GM12864 (cell line): ENCODE measurements at places on chromosomes 5 and 9.
A peak's percentile ranks its signal among the peaks of the same experiment; 100 is the strongest.

DNA sequence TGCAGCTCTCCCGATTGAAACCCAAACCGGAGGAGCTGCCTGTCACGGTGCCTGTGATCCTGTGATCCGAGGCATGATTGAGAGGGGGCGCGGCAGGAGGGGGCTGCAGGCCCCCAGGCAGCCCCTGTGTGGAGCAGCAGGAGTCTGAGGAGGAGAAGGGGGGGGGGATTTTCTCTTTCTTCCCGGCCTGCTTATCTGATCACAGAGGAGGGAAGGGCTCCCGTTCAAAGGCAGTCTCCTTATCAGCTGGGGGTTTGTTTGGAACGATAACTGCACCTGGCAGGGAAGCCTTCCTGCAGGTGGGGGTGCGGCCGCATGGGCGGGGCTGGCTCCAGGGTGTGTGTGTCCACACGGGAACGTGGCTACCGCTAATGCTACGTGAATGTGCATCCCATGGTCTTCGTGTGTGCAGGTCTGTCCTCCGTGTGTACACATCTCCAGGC lies 38.4 kb downstream of the LMX1B start:
- DNase-seq = no peak

DNA sequence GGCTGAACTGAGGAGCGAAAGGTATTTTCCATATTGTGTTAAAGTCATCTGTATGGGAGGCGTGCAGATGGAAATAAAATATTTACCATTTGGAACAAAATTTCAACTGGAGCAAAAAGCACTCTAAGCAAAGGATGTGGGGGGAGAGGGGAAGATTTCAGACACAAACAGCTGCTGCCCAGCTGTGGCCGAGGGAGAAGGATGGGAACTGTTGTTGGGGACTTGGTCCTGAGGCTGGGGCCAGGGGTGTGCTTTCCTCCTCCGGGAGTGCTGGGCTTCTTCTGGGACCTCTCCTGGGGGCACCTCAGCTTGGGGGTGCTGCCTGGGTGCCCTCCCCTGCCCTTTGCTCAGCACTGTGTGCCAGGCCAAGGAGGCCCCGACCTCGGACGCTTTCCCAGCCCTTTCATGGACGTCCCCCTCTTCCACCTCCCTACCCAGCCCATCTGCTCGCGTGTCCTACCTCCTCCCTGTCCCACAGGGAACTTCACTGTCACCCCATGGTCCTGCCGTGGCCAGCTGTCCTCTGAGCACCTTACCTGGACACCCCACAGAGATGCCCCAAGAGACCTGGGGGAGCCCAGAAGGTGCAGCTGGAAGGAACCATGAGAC lies 101.9 kb upstream of the COL5A1 start:
- DNase-seq = no peak

DNA sequence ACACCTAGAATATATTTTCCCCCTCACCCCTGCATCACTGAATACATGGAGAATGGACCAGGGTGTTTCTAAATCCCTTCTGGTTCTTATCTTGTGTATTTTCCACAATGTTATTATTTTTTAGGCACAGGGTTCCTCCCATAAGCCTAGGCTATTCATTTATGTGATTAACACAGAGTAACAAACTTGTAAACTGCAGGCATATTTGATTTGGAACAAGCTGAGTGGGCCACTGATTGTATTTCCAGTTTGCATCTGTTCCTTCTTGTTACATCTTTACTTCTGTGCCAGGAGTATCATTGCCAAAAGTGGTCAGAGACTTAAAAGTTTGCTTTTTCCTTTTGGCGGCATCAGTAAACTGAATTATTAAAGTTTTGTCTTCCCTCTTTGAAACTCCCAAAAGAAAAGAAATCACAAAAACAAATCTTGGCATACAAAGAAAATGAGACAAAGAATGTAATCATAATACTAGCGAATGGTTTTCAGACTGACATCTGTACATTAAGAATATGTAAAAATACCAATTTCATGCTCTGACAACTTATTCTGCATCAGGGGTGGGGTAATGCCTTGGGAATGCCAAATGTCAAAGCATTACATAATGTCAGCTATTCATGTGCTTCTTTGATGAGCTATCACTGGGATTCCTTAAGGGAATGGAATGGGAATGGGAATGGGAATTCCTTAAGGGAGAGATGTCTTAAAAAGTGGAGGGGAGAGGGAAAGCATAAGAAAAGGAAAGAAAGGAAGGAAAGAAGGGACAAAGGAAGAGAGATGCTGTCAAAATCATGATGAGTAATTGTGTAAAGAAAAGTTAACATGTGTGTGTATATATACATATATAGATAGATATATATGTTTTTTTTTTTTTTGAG lies 22.2 kb upstream of the PAX5 start:
- no peak for DNase-seq

GRCh38 chr9:86301686-86302085 lies 19.3 kb upstream of the ISCA1 start:
- DNase-seq = no peak

- no peak for DNase-seq
These were observed 6.1 kb downstream of the SH3GLB2 start for GRCh38 chr9:129022037-129022436.

DNA sequence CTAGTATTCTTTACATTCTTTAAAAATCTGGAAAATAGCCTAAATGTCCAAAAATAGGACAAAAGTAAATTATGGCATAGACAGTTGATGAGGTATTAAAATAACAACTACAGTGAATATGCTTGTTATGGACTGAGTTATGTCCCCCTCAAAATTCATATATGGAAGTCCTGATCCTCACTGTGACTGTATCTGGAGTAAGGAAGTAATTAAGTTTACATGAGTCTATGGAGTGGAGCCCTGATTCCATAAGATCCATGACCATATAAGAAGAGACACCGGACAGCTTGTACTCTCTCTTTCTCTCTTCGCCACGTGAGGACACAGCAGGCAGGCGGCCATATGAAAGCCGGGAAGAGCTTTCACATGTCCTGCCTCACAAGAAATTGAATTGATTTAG lies 28.6 kb upstream of the C5orf58 start:
- DNase-seq = no peak

DNA sequence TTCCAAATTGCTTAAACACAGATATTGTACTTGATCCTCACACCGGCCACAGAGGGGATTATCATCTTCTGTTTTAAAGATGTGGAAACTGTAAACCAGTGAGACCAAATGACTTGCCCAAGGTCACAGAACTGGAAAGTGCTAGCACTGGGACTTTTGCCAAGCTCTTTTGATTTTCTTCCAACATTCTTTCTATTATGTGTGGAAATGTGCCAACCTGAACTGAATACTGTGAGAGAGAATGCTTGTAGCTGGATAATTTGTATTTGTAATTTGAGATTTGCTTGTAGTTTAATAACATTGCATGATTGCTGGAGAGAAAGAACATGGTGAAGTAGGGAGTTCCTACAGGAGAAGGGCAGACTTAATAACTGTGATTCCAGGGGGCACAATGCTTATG lies 977.9 kb upstream of the NUDT12 start:
- DNase-seq = no peak

DNA sequence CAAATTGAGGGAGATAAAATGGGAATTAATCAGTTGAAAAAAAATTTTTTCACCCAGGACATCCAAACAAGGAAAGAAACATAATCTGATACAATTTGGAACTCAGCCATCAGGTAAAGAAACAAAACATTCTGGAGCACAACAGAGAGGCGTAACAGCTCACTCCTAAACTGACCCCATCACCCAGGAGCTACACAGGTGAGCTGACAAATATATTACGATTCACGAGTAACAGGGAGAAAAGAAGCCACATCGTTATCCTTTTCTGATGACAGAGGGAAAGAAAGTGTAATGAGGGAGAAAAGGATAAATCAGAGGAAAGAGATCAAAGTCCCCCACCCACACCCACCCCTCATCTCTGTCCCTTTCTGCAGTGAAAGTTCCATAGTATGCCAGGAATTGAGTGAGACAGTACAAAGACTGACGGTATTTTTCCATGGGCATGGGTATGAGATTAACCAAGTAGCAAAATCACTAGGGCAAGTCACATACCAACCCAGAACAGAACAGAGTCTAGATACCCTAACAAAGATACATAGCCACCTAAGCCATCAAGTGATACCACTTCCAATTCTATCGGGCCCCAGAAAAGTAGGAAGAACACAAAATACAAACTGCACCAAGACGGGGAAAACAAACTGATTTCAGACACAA lies 45.4 kb downstream of the TMEM245 start:
- no peak for DNase-seq

DNA sequence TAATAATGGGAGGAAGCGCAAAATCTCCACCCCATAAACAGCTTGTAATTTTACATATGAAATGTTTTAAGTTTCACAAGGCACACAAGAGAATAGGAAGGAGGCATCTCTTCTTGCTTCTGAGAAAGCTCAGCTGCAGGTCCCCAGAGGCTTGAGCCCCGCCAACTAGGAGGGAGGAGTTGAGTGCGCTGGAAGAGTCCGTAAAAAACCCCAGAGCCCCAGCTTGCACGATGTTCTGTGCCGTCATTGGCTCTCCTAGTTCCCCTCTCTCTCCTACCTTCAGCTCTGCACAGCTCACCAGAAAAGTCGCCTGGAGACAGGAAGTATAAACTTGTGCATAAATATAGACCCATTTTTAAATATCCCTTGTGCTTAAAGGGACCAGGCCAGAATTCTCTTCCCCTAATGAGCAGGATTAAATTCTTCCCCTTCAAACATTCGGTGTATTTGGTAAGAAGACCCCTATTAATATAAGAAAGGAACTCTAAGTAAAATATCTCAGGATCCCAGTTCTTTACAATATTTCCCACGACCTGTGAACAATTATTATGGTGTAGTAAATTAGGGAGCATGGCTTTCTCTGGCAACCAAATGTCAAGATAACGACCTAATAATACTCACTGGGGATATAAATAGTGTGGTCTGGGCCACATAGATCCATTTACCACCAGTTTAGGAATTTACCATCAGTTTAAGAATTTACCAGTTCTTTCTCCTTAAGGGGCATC lies 13.7 kb downstream of the GLRX start:
- DNase-seq = peak; percentile 96

DNA sequence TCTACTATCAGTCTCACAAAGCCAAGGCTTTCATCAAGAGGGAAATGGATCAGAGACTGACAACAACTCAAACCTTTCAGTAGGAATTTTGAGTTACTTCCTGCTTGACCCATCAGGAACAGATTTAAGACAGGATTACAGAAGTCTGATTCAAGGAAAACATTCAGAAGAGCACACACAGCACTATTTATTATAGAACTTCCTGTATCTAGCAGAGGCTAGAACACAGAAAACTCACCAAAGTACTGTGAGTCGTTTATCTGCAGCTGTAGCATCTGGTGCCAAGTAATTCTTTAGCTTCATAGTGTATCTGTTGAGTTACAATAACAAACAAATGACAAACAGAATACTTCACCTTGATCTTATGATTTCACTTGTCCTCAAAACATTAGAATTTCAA lies 13.8 kb downstream of the LEAP2 start:
- no peak for DNase-seq

DNA sequence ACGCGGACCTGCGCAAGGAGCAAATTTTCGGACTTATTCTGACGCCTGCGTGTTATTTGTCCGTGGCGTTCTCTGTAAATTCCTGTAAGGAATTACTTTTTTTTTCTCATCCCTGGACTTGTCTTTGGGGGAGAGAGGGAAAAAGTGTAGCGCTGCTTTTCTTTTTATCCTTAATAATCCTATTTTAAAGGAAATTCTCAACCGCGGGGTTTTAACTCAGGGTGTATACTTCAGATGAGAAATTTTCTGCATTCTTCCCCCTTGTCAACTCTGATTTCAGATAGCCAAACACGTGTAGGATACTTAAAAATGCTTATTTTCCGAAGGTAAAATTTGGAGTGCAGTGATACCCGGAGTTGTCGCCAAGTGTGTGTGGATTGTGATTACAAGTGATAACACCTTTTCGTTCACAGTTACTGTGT lies 853 bp downstream of the DCP2 start:
- no peak for DNase-seq
